ENCODE measurements at places on chromosomes 11 and 22.
A peak's percentile ranks its signal among the peaks of the same experiment; 100 is the strongest.

DNA sequence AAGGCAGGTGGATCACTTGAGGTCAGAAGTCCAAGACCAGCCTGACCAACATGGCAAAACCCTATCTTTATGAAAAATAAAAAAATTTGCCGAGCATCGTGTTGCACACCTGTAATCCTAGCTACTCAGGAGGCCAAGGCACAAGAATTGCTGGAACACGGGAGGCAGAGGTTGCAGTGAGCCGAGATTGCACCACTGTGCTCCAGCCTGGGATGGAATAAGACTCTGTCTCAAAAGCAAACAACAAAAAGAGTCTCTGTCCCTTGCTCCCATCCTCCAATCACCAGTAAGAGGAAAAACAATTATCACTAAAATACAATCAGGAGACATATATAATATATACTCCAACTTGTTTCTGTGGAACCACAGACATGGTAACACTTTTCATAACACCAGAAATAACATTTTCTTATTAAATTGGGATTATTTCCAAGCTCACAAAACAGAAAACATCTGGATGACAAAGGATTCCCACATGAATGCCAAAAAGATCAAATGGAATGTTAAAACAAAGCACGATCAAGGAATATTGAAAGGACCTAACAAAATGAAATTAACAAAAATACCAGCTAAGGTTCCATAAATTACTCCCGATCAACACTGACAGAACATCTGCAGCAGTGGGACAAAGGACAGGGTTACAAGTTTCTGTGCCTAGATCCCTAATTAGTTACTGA is 15.2 kb downstream of the FCHSD2 start:
- no peak for DNase-seq

- peak; percentile 37 for DNase-seq
Observed at GRCh38 chr11:117232911-117233409, 489 bp downstream of the RNF214 start.

- DNase-seq, result no peak
Observed at GRCh38 chr11:44563711-44564110, 1.8 kb upstream of the CD82 start.

DNA sequence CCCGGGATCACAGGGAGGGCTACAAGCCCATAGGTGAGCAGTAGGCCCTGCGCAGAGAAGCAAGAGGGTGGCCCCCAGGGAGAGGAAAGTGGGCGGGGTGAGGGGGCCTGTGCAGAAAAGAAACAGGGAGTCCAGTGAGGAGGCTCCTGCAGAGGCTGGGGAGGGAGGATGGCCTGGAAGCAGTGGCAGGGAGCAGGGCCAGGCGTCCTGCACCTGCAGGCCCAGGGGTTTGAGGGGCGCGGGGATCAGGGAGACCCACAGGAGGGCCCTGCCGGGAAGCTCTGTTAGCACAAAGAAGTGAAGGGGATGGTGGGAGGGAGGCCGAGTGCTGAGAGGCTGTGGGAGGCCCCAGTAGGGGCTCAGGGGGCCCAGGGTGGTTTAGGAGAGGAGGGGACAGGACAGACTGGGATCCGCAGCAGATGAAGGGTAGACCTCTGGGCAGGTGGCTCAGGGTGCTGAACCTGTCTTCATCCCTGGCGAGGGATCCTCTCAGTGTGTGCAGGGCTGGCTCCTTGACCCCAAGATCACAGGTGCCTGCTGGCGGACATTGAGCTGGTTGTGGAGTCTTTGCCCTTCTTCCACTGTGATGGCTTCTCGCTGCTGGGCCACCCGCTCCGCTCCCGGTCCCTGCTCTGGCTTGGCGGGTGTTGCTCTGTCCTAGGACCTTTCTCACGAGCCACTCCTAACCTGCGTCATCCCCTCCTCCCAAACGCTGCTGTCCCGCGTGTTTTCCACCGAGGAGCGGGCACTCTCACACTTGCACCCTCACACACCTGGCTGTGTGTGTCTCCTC is 31.8 kb upstream of the CELSR1 start:
- no peak for DNase-seq

- DNase-seq, result no peak
Observed at GRCh38 chr11:2209370-2209801, 37.8 kb upstream of the TH start.

DNA sequence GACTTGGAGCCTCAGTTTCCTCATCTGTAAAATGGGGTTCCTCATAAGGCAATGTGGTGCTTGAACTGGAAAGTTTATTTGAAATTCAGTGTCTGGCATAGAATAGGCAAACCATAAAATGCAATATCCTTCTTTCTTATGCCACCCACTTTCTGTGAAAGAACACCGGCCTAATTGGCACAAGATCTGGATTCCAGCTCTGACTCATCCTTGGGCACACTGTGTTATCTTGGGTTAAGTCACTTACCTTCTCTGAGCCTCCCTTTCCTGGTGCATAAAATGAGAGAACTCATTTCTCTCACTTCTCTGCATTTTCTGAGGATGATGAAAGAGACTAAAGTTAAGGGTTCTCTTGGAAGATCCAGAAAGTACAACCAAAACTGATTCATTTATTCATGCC is 5.1 kb downstream of the INSC start:
- no peak for DNase-seq

DNA sequence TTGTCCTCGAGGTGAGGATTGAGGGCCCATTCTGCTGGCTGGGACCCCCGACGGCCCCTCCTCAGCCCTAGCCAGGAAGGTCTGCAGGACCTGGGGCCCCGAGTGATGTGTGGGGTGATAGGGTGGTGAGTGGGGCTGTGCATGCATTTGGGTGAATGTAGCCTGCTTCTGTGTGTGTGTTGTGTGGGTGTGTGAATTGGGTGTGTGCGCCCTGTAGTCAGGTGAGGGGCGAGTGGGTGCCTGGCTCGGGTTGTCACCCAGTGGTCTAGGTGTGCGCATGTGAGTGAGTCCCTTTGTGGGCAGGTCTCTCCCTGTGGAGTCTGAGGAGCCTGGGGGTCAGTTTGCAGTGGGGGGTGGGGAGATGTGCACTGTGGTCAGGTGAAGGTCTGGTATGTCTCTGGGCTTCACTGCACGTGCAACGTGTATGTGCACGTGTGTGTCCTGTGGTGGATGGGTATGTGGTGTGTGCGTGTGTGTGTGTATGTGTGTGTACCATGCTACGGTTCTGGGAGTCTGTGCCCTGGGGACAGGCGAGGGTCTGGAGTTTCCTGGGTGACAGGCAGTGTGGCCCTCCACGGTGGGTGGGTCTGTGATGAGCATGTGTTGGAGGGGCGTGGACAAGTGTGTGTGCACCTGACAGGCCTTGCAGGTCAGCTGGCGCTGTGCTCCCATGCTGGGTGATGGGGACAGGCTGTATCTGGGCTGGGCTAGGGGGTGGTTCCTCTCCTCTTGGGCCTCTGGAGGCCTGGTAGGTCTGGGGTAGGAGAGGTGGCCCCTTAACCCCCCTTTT is 1.0 kb downstream of the TMEM151A start:
- DNase-seq, result no peak

GRCh38 chr11:99234534-99234933 is 213.8 kb downstream of the CNTN5 start:
- no peak for DNase-seq

GRCh38 chr11:127332896-127333295 is 332.3 kb upstream of the KIRREL3 start:
- DNase-seq, result no peak

GRCh38 chr11:32178692-32179091 is 87.8 kb downstream of the RCN1 start:
- no peak for DNase-seq

- no peak for DNase-seq
Observed at GRCh38 chr11:68199295-68199987, 13.7 kb downstream of the KMT5B start.

GRCh38 chr22:46742576-46743221 is 4.6 kb upstream of the CERK start:
- no peak for DNase-seq

- DNase-seq, result no peak
Observed at GRCh38 chr22:28864878-28865596, 18.3 kb upstream of the ZNRF3 start.

DNA sequence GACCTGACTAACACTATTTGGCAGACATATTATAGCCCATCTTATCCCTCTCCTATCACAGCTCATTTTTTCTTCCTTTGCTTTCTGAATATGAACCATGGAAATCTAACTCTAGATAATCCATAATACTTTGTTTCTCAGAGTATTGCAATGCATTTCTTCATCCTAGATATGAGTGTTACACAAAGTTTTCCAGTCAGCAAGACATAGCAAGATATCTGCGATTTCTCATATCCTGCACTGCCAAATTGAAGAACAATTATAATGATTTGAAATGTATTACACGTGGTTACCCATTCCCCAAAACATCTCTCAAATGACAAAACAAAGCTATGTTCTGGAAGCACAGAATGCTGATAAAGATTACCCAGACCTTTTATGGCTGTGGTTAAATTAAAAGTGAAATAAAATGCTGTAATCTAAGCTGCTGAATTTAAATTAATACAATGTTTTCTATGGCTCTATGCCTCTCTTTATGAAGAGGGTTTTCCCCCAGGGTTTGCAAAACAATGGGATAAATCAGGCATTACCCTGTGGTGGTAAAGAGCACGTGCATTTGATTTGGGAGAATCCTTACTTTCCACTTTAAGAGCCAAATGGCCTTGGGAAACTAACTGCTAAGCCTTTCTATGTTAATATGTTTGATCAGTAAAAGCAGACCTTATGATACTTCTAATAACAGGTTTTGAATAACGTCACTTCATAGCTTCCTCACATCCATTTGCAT is 1291.0 kb upstream of the CNTN5 start:
- DNase-seq, result no peak

GRCh38 chr22:19820880-19821522 is 33.7 kb downstream of the GNB1L start:
- DNase-seq, result no peak

DNA sequence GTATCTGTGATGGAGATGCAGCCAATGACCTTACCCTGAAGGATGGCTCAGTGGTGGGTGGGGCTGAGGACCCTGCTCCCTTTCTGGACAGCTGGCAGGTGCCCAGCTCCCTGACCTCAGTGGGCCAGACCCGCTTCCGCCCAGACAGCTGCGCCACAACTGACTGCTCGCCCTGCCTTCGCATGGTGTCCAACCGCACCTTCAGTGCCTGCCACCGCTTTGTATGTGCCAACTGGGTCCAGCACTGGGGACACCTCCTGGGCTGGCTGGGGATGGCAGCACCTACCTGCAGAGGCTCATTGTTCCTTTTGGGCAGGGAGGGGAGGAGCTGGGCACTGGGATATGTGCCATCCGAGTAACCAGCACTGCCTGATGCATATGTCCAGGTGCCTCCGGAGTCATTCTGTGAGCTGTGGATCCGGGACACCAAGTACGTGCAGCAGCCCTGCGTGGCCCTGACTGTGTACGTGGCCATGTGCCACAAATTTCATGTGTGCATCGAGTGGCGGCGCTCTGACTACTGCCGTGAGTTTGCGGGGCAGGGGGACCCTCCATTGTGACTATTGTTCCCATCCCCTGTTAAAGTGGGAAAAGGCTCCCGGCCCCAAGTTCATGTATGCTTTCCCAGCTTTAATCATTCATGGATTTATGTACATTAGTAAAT is 84.8 kb downstream of the OTOG start:
- peak; percentile 17 for DNase-seq
